ENCODE measurements at places on chromosomes 13 and 19.

DNA sequence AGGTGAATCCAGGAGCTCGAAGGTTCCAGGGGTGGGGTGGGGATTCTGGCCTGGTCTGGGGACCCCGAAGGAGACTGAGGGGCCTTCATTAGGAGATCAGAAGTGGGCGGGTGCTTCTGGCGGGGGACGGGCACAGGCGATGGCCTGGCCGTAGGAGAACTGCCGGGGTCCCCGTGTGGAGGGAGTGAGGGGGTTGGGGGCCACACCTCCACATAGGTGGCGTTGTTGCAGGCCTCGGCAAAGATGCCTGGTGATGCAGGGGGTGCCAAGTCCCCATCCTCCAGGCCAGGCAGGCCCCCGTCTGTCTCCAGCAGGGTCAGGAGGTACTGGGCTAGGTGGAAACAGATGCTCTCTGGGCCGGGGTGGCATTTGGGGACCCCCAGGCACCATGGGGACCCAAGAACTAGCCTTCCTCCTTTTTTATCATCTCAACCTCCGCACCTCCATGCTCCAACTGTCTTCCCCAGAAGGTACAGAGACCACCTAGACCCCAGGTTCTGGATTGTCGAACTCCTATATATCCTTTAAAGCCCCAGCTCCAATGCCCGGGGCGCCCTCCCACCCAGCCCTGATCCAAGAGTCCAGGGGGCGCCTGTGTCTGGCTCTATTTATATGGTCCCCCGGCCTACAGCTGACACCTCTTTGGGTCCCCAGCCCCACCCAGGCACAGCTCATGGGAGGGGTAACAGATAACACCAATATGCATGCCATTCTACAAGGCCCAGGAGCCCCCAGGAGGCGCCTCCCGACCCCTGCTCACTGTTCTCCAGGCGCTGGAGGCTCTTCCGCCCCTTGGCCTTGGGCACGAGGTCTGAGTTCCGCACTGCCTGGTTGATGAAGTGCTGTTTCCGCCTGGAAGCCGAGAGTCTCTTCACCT is 8.2 kb downstream of the RNU6-9 start:
- DNase-seq: no peak

GRCh38 chr13:105959876-105960275 is 575.6 kb downstream of the EFNB2 start:
- DNase-seq: no peak

GRCh38 chr13:58085274-58085673 is 453.7 kb downstream of the PCDH17 start:
- DNase-seq: no peak

GRCh38 chr13:93767180-93767916 is 540.7 kb downstream of the GPC6 start:
- no peak for DNase-seq

DNA sequence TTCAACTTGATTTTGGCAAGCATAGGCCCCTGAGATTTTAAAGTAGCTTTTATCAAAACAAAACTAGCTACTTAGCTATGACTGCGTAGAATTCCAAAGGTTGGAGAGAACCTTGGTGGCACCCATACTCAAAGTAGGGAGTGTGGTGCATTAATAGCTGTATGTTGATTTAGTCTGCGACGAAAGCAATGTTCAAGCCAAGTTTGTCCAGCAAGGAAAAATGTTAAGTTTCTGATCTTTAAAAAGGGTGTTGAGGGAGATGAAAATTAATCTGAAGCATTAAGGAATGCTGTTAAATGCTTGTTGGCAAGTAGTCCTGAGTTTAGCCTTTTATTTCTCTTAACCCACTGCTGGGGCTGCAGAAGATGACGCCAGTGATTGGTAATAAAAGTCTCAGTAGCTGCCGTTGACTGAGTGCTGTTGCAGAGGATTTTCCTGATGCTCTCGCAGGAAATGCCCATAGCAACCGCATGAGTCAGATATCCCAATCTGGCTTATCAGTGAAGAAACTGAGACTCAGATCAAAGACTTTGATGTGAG is 75.9 kb upstream of the RNF113B start:
- DNase-seq: peak; percentile 58

DNA sequence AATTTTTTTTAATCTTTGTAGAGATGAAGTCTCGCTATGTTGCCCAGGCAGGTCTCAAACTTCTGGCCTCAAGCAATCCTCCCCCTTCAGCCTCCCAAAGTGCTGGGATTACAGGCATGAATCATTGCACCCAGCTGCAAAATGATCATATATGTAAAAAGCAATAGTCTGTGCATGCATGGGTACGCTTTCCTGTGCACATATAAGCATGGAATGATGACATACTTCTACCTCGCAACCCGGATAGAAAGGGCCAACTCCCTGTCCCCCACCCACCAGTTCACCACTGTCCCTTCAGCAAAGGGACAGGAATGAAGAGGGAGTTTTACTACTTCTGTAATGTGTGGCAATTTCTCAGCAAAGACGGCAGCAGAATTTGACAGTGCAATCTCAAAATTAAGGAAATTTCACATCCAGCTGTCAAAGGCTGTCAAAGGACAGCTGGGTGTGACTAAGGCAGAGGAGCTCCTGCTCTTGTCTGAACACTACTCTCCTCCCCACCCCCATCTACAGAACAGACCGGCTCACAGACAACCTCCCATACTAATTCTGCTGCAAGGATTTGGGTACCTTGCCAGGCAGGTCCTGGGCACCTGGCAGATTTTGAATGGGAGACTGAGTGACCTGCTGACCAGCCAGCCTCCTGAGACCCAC is 95.6 kb downstream of the TSHZ3 start:
- no peak for DNase-seq

- DNase-seq: no peak
These were observed 89.2 kb downstream of the MZT1 start for GRCh38 chr13:72638059-72638815.

Data from AG08396 (cell line).